ENCODE measurements at places on chromosomes 13 and 19. TPM values are rescaled to one million over a fixed set of nuclear protein-coding genes. Genes with fewer than 3 reads are reported as not detected.

Gene NUDT15
- total RNA-seq, result 14.2 TPM

Gene PLIN4
- 0.96 TPM for total RNA-seq

Gene TNFRSF19
- total RNA-seq, result 223 TPM

Gene CYP4F3
- 0.13 TPM for total RNA-seq

Gene CD209
- total RNA-seq, result not detected

Gene ARHGEF18
- 27.9 TPM for total RNA-seq

Gene CEACAM20
- not detected for total RNA-seq

Gene FXYD1
- total RNA-seq, result 20.4 TPM

Gene SBSN
- total RNA-seq, result not detected

Gene ALOX5AP
- total RNA-seq, result 0.64 TPM

Gene ANKRD27
- 20.7 TPM for total RNA-seq

Gene RFPL4A
- total RNA-seq, result not detected

Gene ZNF234
- total RNA-seq, result 5.0 TPM

Gene MBD3L2
- not detected for total RNA-seq

Gene LRRC25
- not detected for total RNA-seq

Gene RXFP2
- total RNA-seq, result not detected

Gene NTF4
- not detected for total RNA-seq

Gene LYPD5
- not detected for total RNA-seq

Gene ZNF561
- total RNA-seq, result 37.1 TPM

Gene COL4A2
- 511 TPM for total RNA-seq

Gene WDR87
- not detected for total RNA-seq

Gene LGALS13
- total RNA-seq, result not detected

Gene POU2F2
- total RNA-seq, result 5.0 TPM

Measured in epithelial cell of alveolus of lung (primary cell).